ENCODE measurements at places on chromosomes 7 and 10.

- DNase-seq = no peak
These were observed 219.5 kb upstream of the PHYHIPL start for GRCh38 chr10:58956926-58957325.

GRCh38 chr10:34305189-34305588, 509.9 kb downstream of the PARD3 start:
- DNase-seq = no peak

DNA sequence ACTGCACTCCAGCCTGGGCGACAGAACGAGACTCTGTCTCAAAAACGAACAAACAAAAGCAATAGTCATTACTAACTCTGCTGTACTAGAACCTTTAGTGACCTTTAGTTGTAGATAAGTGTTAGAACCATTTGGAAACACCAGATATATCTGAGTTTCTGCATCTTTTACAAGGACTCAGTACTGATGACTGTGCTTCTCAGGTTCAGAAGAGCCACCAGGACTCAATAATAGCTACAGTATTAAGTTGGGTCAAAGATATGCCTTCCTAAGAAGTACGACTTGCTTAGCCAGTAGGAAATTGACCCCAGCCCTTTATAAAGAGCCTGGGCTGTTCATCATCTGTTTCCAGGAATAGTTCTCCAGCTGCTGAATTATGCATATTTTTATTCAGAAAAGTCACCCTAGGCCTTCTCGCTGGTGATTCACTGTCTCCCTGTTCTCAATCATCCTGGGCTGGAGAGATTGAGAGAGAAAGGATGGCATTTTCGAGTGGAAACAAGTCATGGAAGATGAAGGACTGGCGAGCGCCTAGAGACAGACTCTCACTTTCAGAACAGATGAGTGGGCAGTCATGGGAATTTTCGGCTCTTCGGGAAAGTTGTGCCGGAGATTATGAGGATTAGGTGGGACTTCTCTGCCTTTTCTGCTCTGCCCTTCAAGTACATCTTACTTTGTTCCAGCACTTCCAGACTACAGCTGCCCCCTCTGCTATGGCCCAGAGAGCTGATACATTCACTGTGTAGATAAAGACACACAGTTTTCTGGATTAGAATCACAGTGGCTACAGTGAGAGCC, 316.1 kb downstream of the CCDC3 start:
- DNase-seq = no peak

GRCh38 chr10:95646160-95646559, 10.4 kb downstream of the ALDH18A1 start:
- no peak for DNase-seq

GRCh38 chr7:76080204-76080603, 32.3 kb downstream of the MDH2 start:
- DNase-seq = no peak

DNA sequence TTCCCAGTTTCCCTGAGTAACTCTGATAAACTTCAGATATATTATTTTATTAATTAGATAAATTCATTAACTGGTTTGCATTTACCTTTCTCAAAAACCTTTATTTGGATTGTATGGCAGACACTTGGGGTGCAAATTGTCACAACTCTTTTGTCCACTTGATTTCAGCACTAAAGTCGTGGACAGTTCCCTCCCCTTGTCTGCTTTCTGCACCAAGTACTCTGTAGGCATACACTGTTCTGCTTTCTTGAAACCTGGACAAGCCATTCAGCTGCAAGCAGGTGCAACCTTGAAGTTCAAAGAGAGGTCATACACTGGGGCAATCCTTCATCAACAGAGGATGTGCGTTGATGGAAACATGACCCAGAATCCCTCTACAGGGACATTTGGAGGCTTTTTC, 162.9 kb downstream of the ARL5B start:
- no peak for DNase-seq

GRCh38 chr7:116610210-116610609, 61.8 kb upstream of the MET start:
- DNase-seq = no peak

- DNase-seq = no peak
These were observed 152.7 kb upstream of the NRP1 start for GRCh38 chr10:33487014-33487776.

GRCh38 chr10:112208292-112208691, 24.7 kb upstream of the GPAM start:
- DNase-seq = no peak

DNA sequence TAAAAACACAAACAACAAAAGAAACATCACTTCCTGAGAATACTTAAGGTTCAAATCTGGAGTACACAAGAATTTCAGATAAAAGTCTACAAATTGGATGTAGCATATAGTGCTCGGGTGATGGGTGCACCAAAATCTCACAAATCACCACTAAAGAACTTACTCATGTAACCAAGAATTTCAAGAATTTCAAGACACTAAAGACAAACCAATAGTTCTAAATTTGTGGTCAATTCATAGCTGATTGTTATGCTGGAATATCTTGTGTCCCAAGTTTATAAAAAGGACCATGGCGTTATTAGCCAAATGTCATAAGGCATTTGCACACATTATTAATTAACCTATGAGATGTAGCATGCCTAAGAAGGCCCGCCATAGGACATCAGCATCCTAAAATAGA, 1204.1 kb upstream of the AUTS2 start:
- no peak for DNase-seq
